ENCODE measurements at places on chromosomes 16 and 17.
A peak's percentile ranks its signal among the peaks of the same experiment; 100 is the strongest.

- DNase-seq = no peak
These were observed 121.1 kb downstream of the WWOX start for GRCh38 chr16:78220571-78220970.

- no peak for DNase-seq
These were observed 116.7 kb downstream of the IRX5 start for GRCh38 chr16:55047331-55047730.

DNA sequence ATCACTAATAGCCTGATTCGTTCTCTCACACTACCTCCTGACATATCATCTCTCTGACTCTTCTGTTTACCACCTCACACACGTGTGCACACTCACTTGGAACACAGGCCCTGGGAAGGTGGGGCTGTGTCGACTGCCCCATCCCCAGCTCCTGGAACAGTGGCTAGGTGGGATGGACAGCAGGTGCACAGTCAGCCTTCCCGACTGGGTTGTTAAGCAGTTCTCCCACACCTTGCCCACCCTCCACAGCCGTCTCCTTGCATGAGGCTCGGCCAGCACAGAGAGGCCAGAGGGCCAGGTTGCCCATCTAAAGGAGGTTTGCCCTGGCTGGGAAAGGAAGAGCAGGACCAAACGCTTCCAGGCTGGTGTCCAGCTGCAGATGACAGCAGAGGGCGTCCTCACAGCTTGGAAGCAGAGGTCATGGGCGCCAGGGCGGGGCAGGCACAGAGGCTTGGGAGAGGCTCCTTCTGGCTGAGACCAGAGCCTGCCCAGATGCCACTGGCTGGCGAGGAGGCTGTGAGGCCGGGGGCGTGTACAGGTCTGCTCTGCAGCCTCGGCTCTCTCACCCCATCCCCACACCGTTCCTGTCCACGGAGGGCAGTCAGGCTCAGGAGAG lies 92.8 kb downstream of the AMFR start:
- DNase-seq = peak; percentile 22

- DNase-seq = no peak
These were observed 1.1 kb upstream of the MYH11 start for GRCh38 chr16:15857724-15858560.

GRCh38 chr16:1414532-1415260 lies at the start of gene UNKL:
UNKL (minus strand) TSS chr16:1414704; CDS start chr16:1414691, 13 bp downstream.
- no peak for DNase-seq

- no peak for DNase-seq
These were observed 7.7 kb downstream of the METTL22 start for GRCh38 chr16:8628981-8629725.

- no peak for DNase-seq
These were observed 8.1 kb downstream of the PNMT start for GRCh38 chr17:39676198-39676819.

DNA sequence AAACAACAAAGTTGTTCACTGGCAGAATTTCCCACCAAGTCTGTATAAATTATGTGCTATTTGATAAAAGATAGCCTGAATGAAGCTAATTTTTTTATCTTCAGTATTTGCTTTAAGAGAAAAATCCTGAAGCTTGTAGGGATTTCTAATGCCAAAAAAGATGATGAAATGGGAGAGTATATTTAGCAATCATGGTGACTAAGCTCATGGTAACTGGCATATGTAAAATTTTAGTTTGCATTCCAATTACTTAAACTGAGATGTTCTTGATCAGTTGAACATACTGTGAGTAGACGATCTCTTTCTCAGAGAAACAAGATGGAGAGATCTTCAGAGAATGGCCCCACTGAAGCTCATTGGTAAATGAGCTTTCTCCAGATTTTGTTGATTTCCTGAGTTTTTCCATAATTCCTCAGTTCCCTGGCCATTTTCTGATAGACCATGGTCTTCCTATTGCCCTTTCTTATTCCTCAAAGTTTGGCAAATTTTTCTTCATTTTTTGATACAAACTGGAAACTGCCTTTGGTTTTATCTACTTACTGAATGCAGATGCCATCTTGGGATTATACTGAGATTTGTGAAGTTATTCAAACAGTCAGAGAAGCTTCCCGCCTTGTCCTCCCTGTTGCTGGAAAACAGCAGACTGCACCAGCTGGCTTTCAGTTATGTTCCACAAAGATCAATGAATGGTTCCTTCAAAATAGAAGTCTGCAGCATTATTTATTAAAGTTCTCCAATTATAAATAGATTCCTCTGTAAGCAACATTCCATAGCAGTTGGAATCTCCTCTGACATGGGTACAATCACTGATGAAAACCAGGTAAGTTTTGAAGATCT lies 68.3 kb upstream of the ALOX12 start:
- DNase-seq = no peak

GRCh38 chr16:20826039-20826566 lies 19.8 kb downstream of the REXO5 start:
- no peak for DNase-seq

GRCh38 chr17:37090941-37091340 lies 142.2 kb downstream of the AATF start:
- no peak for DNase-seq

- no peak for DNase-seq
These were observed 386.6 kb downstream of the SEC14L1 start for GRCh38 chr17:77527409-77527808.

- no peak for DNase-seq
These were observed 112.9 kb upstream of the SMURF2 start for GRCh38 chr17:64774888-64775540.

- DNase-seq = no peak
These were observed 24.6 kb upstream of the TANC2 start for GRCh38 chr17:62941358-62941991.

GRCh38 chr16:19438739-19439138 lies 21.1 kb downstream of the TMC5 start:
- DNase-seq = no peak

GRCh38 chr16:88495268-88495772 lies 42.2 kb downstream of the ZFPM1 start:
- no peak for DNase-seq

DNA sequence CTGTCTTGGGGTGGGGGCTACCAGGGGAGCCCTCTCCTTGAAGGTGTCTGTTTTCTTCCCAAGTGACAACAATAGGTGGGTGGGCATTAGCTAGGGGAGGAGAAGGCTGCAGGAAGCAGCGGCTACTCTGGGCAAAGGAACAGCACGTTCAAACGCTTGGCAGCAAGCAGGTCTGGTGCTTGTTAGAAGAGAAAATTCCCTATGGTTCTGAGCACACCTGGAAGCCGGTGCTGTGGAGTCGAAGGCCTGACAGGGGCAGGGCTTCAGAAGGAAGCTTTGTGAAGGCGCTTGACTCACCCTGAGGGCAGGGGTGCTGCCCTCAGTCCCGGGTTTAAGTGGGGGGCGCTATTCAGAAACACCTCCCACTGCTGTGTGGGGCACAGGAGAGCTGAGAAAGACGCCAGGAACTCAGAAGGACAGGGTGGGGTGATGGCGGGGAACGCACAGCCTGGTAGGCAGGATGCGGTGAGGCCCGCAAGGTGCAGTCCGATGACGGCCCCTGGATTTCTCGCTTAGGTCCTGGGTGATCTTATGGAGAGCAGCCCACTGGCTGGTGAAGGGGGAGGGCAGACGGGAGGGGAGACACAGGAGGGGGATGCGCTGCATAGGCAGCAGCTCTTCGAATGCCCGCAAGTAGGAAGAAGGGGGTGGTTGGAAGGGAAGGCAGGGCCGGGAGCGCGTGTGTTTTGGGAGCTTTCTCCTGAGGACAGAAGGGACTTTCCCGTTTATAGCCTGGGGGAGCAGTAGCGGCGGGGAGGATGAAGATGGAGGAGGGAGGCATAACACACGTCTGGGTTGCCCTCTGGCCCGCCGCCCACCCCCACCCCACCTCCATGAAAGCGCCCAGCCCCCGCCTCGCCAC lies 3.2 kb downstream of the GJD3 start:
- DNase-seq = no peak

DNA sequence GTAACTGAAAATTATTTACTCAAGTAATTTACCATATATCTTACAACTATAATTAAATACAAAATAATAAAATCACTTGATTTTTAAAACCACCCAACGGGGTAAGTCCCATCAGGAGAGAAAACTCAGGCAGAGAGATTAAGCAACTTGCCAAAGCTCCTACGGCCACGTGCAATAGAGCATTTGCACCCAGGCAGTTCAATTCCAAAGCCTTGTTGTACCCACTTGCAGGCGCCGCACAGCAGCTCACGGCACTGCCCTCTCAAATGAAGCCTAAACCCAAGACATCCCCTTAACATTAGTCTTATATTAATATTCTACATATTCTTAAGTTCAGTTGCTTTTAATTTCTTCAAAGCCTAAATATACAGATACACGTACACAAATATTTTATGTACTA lies 75.7 kb downstream of the SPAG9 start:
- no peak for DNase-seq

GRCh38 chr16:28321700-28322411 lies 29.5 kb downstream of the SBK1 start:
- no peak for DNase-seq

- no peak for DNase-seq
These were observed 74.2 kb upstream of the NLK start for GRCh38 chr17:27968206-27968732.

DNA sequence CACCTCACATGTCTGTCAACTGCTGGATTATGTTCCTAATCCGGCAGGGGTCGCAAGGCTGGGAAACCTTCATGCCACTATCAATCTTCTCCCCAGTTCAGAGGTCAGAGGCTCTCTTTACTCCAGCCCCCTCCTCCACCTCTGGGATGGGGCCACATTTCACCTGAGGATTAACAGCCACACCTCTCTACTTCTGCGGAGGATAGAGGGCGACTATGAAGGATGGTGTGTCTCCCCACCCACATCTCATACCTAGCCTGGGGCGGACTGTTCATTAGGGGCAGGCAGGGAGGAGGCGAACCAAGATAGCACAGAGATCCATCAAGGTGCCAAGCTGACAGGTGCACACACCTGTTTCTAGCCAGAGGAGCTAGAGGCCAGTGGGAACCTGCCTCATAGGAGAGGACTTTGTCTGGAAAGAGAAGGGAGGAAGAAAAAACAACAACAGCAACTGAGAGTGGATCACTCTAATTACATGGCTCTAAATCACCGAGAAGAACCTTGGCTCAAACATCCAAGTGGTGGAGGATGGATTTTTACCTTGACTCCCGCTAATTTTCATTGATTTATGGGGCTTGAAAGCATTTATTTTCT lies 41.9 kb upstream of the SKAP1 start:
- no peak for DNase-seq

- DNase-seq = no peak
These were observed 25.8 kb downstream of the CAPNS2 start for GRCh38 chr16:55592306-55592705.

DNA sequence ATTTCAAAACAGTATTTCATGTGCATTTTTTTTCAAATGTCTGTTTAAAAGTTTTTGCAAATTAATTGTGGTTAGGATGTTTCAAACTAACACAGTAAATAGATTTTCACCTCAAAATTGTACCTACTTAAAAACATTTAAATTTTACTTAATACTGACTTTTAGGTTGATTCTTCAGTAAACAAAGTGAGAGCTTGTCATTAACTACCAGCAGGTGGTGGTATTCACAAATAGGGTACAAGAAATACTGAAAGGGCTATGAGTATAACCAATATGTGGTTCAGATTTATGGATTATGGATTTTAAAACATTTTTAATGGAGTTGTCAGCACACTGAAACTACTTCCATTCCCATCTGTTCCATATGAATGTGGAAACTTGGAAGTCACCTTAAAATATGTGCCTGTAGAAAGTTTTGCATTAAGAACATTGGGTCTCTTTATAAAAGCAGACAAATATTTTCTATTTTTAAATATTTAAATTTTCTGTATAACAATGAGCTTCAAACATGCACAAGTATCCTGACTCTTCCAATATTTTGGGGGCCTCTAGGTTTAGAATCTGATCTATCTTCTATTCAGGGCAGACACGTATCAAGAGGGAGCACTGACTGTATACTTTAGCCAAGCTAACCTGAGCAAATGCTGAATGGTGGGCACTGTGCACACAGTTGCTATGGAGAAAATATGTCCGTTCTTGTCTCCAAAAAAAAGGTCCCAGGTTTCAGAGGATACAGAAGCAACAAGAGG lies 155.6 kb downstream of the SNX11 start:
- DNase-seq = no peak

- no peak for DNase-seq
These were observed 375.5 kb downstream of the TOX3 start for GRCh38 chr16:52171481-52171880.

DNA sequence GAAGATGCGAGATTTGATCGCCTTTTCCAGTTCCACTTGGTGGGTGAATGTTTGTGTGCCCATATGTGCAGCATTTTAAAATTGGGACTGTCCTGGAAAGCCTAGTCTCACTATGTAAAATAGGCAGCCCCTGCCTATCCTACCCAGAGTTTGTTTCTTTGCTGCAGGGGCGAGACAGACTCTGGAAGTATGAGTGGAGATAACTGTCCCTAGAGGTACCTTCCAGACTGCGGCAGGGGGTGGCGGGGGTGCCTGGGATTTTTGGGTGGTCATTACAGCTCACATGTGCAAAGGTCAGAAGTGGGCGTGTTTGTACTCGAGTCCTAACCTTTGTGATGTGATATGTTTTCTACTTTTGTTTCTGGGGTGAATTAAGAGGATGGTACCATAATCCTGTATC lies 36.6 kb downstream of the MPRIP start:
- no peak for DNase-seq

- DNase-seq = no peak
These were observed 531 bp upstream of the HASPIN start for GRCh38 chr17:3723188-3723555.

GRCh38 chr17:7972131-7972785 lies 30.2 kb upstream of the GUCY2D start:
- DNase-seq = no peak

GRCh38 chr17:13157656-13158055 lies 139.8 kb upstream of the ELAC2 start:
- no peak for DNase-seq

DNA sequence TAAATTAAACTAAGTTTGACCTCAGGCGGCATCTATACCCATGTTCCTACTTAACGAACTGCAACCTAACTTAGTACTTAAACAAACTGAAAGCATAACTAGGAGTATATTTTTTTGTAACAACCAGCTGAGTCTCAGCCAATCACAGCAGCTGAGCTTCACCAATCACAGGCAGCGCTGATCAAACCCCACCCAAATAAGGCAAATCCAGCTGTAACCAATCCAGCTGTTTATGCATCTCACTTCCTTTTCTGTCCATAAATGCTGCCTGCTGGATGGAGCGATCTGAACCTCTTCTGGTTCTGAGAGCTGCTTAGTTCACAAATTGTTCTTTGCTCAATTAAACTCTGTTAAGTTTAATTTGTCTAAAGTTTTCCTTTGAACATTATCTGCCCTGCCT lies 131.3 kb downstream of the PMP22 start:
- no peak for DNase-seq

All from HFF-Myc (cell line).